Neural progenitor cell (in vitro differentiated cells): ENCODE measurements at places on chromosomes 16 and 17. TPM values are rescaled to one million over a fixed set of nuclear protein-coding genes. Genes with fewer than 3 reads are reported as not detected.

DNA sequence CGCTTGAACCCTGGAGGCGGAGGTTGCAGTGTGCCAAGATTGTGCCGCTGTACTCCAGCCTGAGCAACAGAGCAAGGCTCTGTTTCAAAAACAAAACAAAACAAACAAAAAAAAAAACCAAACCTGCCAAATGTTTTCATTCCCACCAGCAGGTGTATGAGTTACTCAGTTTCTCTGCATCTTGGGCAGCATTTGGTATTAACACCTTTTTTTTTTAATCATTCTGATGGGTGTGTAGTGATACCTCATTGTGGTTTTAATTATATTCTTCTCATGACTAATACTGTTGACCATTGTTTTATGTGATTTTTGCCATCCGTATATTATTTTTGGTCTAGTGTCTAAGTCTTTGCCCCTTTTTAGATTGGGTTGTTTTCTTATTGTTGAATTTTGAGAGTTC is 15.3 kb downstream of the NFATC3 start:
- peaks cover 4% of the 10 kb centered on the region for H3K36me3 ChIP-seq
- no peak overlapping the region for H3K27ac ChIP-seq
- no peaks in the 10 kb centered on the region for H3K27me3 ChIP-seq
- no peak for DNase-seq
- H3K4me1 ChIP-seq = no peaks in the 10 kb centered on the region
- H3K4me3 ChIP-seq = no peak overlapping the region

GRCh38 chr16:88331989-88332920 is 50.5 kb upstream of the ZNF469 start:
- no peaks in the 10 kb centered on the region for H3K36me3 ChIP-seq
- no peak overlapping the region for H3K27ac ChIP-seq
- no peaks in the 10 kb centered on the region for H3K27me3 ChIP-seq
- no peak overlapping the region for H3K4me3 ChIP-seq
- no peak for DNase-seq

GRCh38 chr16:10835281-10835931 is 16.8 kb upstream of the TVP23A start:
- H3K4me3 ChIP-seq = no peak overlapping the region
- no peak for DNase-seq
- H3K4me1 ChIP-seq = no peaks in the 10 kb centered on the region
- no peaks in the 10 kb centered on the region for H3K27me3 ChIP-seq
- H3K36me3 ChIP-seq = no peaks in the 10 kb centered on the region
- H3K27ac ChIP-seq = no peak overlapping the region

DNA sequence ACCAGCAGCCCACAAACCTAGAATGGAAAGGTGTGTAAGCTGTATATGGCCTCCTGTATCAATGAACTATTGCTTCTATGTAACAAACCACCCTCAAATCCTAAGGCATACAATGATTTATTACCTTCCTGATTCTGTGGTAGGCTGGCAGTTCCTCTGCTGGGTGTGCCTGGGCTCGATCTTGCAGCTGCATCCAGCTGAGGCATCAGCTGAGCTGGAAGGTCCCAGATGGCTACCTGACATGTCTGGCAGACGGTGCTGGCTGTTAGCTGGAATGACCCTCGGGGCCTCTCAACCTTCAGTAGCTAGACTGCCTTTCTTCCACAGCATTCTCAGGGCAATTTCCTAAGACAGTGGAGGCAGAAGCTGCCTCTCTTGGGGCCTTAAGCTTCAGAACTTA is 152.7 kb downstream of the RAB11FIP4 start:
- no peak for DNase-seq
- H3K4me3 ChIP-seq = no peak overlapping the region
- no peak overlapping the region for H3K27ac ChIP-seq

DNA sequence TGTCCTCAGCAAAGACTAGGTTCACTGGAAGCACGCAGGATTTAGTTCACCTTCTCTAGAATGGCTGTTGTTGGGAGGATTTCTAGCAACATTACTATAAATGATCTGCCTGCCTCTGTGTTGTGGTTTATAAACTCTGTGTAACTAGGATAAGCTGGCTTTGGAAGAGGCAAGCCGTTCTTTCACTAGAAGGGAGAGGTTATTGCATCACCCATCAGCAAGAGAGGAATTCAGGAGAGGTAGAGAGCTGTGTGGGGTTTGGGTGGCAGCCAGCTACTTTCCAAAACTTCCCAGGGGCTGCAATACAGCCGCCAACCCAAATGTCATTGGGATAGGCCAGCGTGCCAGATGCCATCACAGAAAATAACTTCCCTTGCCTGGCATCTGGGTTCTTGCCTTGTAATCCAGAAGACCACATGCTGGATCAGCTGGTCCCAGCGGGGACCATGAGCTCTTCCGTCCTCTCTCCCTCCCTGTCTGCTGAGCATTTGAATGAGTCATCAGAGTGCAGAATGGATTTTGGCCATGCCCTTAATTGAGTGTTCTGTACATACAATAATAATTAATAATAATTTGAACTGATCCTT is 95.7 kb upstream of the RBFOX1 start:
- no peaks in the 10 kb centered on the region for H3K36me3 ChIP-seq
- no peak overlapping the region for H3K4me3 ChIP-seq
- no peaks in the 10 kb centered on the region for H3K27me3 ChIP-seq
- H3K27ac ChIP-seq = no peak overlapping the region
- no peaks in the 10 kb centered on the region for H3K4me1 ChIP-seq

- no peak overlapping the region for H3K27ac ChIP-seq
- DNase-seq = no peak
- H3K27me3 ChIP-seq = no peaks in the 10 kb centered on the region
- H3K4me3 ChIP-seq = peak overlapping the region; percentile 68
Measured at GRCh38 chr17:54901230-54901822, 674 bp downstream of the TOM1L1 start.

DNA sequence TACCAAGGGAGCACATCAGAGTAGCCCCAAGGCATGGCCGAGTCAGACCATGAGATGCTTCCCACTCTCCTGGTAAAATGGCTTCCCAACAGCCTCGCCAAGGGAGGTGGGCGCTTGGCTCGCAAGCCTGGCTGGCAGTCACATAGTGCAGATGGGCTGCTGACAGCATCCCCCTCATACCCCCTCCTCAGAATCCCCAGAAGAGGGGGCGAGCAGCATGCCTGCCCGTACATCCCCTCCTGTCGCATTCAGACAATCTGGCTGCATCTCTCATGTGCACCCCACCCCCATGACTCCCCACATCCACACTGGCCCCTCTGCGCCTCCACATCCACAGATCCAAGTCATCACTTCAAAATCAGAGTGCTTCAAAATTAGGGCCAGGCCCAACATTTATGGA is 54.0 kb upstream of the CES5A start:
- no peaks in the 10 kb centered on the region for H3K36me3 ChIP-seq
- peaks cover 26% of the 10 kb centered on the region for H3K27me3 ChIP-seq
- no peak overlapping the region for H3K27ac ChIP-seq
- no peaks in the 10 kb centered on the region for H3K4me1 ChIP-seq
- no peak for DNase-seq
- H3K4me3 ChIP-seq = no peak overlapping the region

DNA sequence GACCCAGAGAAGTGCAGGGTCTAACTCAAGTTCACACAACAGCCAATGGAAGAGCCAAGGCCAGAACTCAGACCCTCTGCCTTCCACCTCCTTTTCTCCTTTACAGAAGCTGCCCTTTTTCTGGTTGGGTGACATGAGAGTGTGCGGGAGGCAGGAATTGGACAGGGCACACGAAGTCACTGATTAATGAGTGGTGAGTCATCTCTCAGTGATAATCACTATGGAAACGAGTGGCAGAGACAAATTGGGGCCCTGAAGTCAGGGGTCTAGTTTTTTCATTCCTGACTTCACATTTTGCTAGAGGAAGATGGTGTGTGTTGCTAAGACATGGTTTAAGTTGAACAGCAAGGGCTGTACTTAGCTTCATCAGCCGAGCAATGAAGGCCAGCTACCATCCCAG is 312.7 kb upstream of the CCL2 start:
- no peaks in the 10 kb centered on the region for H3K27me3 ChIP-seq
- peaks cover 3% of the 10 kb centered on the region for H3K4me1 ChIP-seq
- DNase-seq = no peak
- no peak overlapping the region for H3K27ac ChIP-seq

KCNJ12 gene
- 0.56 and 1.8 TPM in 2 replicates for total RNA-seq
